ENCODE measurements at places on chromosomes 5 and 9.

- DNase-seq: no peak
Measured at GRCh38 chr5:168776070-168776469, 196.9 kb upstream of the PANK3 start.

DNA sequence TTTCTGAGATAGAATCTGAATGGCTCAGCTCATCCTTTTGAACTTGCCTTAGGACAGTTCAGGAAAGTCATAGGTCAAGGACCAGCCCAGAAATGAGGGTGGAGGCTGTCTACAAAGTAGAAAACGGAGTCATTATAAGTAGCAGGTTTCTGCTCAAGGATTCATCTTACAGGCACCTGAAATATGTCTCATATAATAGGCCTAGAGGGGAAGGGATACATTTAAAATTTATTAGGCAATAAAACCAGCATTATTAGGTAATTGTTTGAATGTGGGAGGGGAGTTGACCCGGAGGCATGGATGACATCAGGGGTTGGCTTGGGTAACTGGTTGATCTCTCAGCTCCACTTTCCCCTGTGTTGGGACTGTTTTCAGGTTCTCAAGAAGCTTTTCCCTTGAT lies 11.9 kb upstream of the GALNT10 start:
- no peak for DNase-seq

DNA sequence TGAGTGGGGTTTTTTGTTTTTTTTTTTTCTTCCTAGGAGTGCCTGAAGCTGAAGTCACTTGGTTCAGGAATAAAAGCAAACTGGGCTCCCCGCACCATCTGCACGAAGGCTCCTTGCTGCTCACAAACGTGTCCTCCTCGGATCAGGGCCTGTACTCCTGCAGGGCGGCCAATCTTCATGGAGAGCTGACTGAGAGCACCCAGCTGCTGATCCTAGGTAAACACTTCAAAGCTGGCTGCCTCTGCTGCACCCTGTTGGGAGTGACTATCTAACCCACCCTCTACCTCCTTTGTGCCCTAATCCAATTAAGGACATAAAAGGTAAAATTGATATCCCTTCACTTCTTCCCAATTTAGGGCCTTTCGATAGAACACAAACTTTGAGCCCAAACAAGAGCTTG lies 206.8 kb downstream of the SAXO1 start:
- DNase-seq: no peak

DNA sequence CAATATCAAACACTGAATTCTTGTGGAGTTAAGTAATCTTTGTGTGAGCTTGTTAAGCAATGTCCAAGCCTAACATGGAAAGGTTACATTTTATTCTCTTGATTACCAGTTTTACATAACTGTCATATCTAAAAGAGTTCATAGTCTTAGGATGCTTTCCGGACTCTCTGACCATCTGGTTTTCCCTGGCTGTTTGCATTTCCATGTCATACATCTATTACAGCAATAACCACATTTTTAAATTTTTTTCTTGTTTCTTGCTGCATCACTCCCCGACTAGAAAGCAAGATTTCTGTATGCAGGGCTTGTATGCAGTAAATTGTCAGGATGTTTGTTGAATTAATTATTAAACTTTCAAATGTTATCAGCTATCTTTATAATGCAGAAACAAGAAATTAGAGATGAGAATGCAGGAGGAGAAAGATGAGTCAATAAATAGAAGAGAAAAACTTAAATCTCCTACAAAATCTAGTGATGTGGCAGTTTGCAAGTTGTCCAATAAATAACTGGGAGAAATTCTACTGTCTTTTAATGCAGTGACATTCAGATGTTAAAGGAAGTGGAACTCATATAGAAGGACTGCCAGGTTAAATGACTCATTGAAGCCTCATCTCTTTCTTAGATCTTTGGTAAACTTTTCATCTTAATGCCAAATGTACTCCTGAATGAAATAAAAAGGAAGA lies 179.6 kb upstream of the SGCD start:
- DNase-seq: no peak

GRCh38 chr5:78922879-78923621 lies 62.1 kb downstream of the ARSB start:
- no peak for DNase-seq

GRCh38 chr5:58753446-58753845 lies 170.6 kb downstream of the RAB3C start:
- no peak for DNase-seq

- no peak for DNase-seq
Measured at GRCh38 chr5:179254638-179255271, 90.5 kb downstream of the ADAMTS2 start.

DNA sequence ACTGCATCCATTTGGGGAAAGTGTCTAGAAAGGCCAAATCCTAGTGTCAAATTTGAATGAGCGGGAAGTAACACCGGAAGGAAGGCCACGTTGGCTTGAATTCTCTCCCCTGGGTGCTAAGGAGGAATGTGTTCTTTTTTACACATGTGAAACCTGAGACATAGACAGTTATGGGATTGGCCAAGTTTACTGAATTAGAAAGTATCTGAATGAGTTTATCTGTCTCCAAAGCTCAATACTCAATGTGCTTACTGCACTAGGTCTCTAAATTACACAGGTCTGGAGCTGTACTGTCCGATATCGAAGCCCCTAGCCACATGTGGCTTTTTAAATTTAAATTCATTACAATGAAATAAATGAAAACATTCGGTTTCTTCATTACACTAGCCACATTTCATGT lies 6.0 kb downstream of the DMRT1 start:
- DNase-seq: no peak

GRCh38 chr9:135521608-135522095 lies 412 bp downstream of the LCN1 start:
- no peak for DNase-seq
